ENCODE measurements at places on chromosomes 7 and 10.

DNA sequence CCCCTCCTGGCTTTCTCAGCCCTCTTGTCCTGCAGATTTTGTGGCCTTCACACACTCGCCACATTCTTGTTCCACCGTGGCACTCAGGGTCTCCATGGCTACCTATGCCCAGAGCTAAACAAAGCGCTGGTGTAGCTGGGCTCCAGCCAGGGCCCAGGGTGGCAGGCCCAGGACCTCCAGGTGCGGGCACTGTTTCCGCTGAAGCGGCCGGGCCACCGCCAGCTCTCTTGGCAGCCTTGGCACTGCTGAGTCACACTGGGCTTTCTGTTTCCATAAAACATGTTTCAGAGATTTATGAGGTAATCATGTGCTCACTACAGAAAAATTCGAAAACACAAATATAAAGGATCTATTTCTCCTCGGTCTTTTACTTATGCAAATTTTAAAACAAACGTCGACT is 51.3 kb downstream of the AOC1 start:
- DNase-seq, result no peak

DNA sequence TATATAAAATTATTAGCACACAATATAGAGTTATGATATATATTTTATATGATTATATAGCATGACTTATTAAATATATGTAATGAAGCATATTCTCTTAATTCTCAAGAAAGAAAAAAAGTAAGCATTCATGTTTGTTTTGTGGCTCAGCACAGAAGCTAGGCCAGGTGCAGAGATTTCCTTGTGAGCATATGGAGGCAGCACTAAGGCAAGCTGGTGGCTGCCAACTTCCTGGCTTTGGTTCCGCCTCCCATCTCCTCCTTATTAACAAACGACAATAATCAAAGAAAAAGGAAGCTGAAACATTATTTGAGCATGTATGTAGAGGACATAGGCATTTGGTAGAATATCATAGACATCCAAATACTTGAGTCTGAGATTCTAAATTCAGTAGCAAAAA is 130.3 kb downstream of the ST7 start:
- DNase-seq, result no peak

DNA sequence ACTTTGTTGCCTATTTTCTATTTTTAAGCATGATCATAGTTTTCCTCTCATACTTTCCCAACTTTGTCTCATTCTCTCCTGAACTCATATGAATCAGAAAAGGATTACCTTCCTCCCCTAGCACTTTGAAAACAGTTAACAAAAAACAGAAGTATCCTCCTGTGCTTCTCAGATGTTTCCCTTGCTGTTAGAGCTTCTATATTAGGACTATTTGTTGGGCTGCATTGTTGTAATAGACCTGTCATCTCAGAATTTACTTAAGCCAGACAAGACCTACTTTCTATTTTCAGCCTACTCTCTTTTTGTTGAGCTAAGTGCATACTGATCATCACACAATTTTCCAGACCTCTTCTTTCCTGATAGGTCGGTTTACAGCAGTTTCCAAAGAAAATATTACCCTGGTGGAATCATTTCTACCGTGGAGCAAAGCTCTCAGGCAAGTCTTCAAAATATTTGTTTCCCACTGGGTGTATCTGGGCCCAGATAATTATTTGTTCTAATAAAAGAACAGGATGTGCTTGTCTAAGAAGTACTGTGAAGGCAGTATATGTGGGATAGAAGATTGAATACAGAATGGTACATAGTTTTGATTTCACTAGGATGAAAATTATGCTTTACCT is 411.9 kb upstream of the KLF6 start:
- no peak for DNase-seq

GRCh38 chr7:149430192-149430591 is 30.7 kb downstream of the ZNF777 start:
- DNase-seq, result no peak

DNA sequence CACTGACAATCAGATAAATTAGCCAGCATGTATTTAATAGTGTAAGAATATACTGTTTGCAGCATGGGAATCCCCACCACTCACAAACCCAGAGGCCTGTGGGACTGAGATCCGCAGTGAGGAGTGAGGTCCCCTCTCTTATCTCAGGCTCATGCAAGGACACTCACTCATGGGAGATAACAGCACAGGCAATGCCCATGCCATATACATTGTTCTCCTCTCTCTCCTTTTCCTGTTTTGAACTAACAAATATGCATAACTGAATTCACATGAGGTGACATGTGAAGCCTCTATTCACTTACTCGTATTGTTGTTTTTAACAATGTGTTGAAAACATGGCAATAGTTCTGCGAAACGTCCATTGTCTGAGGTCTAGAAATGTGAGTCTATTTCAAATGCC is 230.5 kb downstream of the ARHGAP21 start:
- DNase-seq, result no peak

DNA sequence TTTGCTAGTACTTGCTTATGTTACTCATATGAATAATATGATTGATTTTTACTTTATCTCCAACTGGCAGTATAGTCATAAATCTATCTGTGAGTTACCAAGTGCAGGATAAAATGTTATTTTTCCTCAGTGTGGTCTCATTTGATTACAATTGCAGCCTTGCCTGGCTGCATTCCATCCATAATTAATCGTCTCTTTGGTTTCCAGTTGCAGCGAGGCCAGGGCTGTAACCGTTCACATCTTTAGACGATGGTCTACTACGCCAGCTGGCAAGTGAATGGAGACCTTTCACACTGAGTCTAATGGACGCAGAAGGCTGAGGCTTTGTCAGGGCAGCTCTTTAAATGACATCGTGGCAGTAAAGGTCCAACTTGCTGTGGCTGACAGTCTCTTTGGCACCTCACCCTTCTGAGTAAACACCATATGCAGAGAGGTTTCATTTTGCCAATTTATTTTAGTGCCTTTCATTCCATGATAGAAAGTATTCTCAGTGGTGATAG is 84.0 kb downstream of the ARL4A start:
- DNase-seq, result peak; percentile 28

DNA sequence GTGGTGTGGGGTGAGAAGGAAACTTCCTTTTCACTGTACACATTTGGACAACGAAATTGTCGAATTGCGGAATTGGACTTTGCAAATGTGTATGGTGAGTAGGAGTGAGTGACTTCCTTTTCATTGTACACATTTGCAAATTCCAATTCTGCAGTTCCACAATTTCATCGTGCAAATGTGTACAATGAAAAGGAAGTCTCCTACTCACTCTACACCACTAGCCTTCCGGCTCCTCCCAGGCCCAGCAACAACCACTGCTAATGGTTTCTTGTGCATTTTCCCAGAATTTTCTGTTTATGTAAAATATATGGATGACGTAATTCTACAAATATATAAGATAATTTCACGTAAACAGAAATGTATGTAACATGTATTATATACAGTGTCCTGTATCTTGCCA is 118.5 kb downstream of the ARL4A start:
- DNase-seq, result no peak

DNA sequence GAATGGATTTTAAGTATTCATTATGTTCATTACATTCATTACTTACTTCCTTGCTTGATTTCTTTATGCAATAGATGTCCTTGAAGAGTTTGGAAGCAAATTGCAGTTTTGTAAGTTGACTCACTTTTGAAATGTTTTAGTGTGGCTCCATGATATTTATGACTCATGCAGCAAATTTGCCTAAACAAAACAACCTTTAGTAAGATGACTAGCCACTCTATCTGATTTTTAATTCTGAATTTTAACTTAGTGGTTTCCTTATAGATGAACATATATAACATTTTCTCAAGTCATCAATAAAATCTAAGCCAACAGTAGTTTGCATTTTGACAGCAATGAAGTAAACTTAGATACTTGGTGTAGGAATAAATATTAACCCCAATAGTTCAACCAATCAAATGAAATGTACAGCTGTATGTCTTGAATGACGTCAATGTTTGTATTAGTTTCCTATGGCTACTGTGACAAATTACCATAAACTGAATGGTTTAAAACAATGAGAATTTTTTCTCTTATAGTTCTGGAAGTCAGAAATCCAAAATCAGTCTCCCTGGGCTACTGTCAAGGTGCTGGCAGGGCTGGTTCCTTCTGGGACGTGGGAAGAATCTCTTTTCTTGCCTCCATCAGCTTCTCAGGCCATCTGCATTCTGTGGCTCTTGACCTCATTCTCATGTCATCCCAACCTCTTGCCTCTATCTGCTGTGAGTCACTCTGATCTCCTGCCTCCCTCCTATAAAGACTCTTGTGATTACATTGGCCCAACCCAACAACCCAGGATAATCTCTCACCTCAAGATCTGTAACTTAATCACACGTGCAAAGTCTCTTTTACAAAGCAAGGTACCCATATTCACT is 73.4 kb downstream of the AHR start:
- no peak for DNase-seq

DNA sequence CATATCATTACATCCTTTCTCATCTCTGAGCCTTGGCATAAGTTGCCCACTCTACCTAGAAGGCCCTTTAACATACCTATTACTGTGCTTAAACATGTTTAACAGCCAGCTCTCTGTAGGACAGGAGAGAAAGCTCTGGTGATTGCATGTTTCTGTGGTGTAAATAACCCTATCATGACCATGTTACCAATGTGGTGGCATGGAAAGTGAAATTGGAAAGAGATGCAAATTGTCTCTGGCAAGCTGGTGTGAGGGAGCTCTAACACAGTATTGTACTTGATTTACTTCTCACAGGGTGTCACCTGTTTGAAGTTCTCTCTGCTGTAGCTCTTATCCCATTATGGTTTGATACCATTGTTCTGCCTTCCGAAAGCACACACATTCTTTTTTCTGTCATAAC is 231.8 kb upstream of the DKK1 start:
- no peak for DNase-seq

GRCh38 chr7:17325364-17325763 is 26.9 kb downstream of the AHR start:
- DNase-seq, result no peak

DNA sequence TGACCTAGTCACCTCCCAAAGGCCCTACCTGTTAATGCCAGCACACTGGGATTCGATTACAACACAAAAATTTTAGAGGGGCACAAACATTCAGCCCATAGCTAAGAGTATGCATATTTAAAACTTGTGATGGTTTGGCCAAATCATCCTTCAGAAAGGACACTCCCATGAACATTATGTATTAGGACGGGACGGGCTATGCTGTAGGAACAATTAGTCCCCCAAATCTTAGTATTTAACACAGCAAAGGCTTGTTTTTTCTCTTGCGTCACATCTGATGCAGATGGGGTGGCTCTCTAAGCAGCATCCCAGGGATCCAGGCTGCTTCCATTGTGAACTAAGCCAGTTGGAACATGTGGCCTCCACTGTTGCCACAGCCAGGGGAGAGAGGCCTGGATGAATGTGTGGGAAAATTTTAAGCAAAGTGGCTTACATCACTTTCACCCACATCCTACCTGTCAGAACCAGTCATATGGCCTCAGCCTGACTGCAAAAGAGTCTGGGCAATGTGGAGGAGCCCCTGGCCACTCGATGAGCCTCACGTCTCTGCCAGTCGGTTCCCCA is 26.6 kb downstream of the CHST3 start:
- DNase-seq, result no peak

- DNase-seq, result no peak
Measured at GRCh38 chr7:44212018-44212417, 11.2 kb downstream of the YKT6 start.

DNA sequence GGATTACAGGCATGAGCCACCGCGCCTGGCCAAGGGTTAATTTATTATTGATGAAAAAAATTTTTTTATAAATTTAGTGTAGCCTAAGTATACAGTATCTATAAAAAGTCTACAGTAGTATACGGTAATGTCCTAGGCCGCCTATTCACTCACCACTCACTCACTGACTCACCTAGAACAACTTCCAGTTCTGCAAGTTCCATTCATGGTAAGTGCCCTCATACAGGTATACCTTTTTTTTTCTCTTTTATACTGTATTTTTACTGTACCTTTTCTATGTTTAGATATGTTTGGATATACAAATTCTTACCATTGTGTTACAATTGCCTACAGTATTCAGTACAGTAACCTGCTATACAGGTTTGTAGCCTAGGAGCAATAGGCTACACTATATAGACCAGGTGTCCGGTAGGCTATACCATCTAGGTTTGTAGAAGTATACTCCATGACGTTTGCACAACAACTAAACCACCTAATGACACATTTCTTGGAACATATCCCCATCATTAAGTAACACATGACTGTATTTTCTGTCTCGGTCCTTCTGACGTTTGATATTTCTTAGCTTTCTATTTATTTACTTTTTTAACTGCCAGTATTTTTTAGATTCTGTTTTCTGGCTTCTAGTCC is 23.4 kb downstream of the IRF5 start:
- no peak for DNase-seq

DNA sequence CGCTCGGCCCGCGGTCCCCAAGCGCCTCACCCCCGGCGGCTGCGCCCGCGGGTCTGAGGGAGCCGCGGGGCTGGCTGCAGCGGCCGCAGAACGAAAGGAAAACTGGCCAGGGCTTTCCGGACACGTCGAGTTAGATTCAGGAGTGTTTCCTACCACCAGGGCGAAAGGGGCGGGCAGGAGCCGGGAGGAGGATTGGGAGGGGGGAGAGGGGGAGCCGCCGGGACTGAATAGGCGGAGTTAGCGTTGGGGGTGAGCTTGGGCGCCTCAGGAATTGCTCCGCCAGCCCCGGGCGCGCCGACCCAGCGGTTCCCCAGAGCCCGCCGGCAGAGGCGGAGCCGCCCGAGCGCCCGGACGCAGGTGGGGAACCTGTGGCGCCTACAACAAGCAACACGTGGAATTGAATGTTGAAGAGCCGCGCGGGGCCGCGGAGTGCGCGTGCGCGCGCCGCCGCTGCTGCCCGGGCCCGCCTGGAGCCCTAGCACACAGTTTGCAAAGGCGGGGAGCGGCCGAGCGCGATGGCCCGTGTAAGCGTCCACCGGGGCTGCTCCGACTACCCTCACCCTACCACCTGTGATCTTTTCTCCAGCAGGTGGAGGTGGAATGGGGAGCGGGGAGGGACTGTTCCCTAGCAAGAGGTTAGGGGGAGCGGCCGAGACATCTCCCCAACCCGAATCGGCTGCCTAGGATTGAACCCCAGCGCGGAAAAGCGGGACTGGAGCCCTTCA is at the start of gene CADPS2:
TSS of gene CADPS2 (minus strand) at position 104 of the 725 bp plus-strand sequence. CDS start 123 bp downstream, outside the sequence.
- DNase-seq, result peak; percentile 67

DNA sequence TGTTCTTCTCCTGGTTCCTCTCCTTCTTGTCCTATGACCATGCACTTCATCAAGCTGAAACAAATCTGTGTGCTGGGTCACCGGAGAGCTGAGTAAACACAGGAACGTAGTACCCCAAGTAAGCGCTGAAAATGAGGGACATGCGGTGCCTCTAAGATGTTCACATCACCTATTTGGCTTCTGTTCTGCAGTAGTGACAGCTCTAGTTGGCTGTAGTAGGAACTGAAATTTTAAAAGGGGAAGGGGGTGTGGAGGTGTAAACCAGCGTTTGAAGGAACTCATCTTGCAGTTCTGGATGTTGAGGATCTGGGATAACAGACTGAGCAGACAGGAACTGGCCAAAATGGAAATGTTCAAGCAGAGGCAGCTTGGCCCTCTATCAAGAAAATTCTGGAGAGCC is 85.2 kb downstream of the WNT2 start:
- DNase-seq, result no peak

DNA sequence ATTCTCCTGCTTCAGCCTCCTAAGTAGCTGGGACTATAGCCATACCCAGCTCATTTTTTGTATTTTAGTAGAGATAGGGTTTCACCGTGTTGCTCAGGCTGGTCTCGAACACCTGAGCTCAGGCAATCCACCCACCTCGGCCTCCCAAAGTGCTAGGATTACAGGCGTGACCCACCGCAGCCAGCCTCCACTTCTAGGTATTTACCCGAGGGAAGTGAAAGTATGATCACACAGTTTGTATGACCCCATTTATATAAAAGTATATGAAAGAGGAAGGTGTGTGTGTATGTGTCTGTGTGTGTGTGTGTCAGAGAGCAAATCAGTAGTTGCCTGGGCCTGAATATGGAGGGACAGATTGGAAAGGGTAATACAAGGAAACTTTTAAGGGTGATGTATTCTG is 2.0 kb upstream of the PURB start:
- no peak for DNase-seq
